NB4 (cell line): ENCODE measurements at places on chromosomes 2 and 18.

DNA sequence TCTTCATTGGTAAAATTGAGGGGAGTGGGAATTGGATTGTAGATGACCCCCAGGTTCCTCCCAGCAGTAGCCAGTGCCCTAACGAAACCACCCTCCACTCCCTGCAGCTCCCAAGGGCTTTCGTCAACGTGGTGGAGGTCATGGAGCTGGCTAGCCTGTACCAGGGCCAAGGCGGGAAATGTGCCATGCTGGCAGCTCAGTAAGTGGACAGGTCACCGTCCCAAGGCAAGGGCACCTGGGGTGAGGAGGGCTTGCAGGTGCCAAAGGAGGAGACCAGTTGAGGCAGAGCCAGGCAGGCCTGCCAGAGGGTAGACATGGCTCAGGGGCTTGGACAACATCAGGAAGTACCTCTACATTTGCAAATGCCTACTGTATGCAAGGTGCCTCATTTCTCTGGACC, 122.6 kb upstream of the PPP1CB start:
- no peak for DNase-seq

- no peak for DNase-seq
Measured at GRCh38 chr2:7017671-7018281, 100.6 kb downstream of the RNF144A start.

- DNase-seq: no peak
Measured at GRCh38 chr2:229412686-229413085, 141.6 kb upstream of the PID1 start.

DNA sequence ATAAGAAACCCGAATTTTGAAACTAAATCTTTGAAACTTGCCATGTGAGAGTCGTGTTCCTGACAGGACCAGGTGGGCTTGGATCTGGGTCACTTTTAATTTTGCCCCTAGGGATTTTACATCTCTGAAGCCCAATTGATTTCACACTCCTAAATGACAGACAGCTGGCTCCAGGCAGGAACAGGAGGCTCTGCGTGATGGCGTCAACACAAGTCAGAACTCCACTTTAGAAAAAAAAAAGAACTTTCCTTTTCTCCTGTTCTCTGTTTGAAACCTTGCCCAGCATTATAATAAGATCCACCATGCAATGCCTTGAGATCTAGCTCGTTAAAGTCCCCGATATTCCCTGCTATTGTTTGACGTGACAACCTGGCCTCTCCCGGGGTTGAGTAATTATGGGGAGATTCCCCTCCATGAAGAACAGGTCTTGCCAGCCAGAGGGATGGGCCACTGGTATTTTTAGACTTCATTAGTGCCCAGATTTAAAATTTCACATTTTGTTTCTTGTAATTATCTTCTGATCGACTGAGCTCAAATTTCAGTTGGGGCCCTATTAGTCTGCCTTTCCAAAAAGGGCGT, 260.3 kb downstream of the KLHL29 start:
- DNase-seq: no peak

DNA sequence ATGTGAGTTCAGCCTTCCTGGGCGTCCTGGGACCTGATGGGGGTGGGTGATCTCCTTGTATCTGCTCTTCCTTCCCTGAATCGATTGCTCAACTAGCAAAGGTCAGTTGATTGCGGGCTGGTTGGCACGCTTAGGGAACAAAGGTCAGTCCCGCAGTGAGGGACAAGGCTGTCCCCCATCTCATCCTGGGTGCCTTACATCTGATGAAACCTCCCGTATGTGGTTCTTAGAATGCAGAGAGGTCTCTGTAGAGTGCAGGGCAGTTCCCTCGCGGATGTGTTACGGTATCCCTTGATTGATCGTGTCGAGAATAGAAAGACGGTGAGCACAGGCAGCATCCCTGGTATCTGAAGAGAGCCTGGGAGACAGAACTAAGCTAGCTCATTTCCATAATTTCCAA, 56.4 kb upstream of the RBM44 start:
- no peak for DNase-seq

- DNase-seq: no peak
Measured at GRCh38 chr2:60671966-60672365, 84.1 kb upstream of the PAPOLG start.

- no peak for DNase-seq
Measured at GRCh38 chr2:36376319-36376765, 20.8 kb downstream of the CRIM1 start.

- DNase-seq: no peak
Measured at GRCh38 chr2:229470781-229471180, 199.7 kb upstream of the PID1 start.

DNA sequence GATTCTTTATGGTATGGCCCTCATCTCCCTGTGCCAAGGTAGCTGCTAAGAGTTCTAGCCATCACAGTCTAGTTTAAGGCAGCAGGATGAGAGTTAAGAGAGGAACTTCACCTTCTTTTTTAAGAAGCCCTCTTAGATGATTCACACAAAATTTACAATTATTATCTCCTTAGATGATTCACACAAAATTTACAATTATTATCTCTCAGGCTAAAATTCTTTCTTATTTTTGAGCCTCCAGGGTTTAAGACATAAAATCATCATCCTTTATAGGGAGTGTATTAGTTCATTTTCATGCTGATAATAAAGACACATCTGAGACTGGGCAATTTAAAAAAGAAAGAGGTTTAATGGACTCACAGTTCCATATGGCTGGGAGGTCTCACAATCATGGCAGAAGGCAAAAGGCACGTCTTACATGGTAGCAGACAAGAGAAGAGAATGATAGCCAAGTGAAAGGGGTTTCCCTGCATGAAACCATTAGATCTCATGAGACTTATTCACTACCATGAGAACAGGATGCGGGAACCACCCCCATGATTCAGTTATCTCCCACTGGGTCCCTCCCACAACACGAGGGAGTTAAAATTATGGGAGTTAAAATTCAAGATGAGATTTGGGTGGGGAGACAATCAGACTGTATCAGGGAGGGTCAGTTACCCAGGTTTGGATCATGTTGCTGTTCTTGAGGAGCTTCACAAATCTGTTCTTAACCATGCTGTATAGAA, 133.0 kb upstream of the MYO3B start:
- no peak for DNase-seq

GRCh38 chr18:79584491-79585394, 94.9 kb upstream of the CTDP1 start:
- no peak for DNase-seq

GRCh38 chr18:59229701-59230443, 9.9 kb downstream of the GRP start:
- DNase-seq: no peak

DNA sequence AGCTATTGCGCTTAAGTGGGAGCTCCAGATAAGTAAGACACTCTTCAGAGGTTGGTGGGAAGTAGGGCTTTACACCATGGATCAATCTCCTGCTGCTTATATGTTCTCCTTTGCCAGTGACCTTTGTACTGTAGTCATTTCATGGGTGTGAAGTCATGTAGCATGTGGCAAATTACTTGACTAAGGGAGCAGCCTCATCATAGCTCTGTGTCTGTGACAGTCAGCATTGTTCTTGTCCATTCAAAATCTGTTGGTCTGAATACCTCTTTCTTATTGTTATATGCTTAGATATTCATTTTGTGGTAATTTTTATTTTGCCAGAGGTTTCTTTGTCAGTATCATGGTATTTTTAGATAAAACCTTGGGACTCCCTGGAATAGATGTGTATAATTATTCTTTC, 18.2 kb downstream of the SLC4A1AP start:
- DNase-seq: no peak

- no peak for DNase-seq
Measured at GRCh38 chr18:34528177-34528576, 181.9 kb upstream of the DTNA start.

GRCh38 chr2:48268671-48269070, 261.3 kb upstream of the STON1 start:
- DNase-seq: no peak

GRCh38 chr18:12296087-12296403, 12.0 kb upstream of the TUBB6 start:
- peak; percentile 62 for DNase-seq

DNA sequence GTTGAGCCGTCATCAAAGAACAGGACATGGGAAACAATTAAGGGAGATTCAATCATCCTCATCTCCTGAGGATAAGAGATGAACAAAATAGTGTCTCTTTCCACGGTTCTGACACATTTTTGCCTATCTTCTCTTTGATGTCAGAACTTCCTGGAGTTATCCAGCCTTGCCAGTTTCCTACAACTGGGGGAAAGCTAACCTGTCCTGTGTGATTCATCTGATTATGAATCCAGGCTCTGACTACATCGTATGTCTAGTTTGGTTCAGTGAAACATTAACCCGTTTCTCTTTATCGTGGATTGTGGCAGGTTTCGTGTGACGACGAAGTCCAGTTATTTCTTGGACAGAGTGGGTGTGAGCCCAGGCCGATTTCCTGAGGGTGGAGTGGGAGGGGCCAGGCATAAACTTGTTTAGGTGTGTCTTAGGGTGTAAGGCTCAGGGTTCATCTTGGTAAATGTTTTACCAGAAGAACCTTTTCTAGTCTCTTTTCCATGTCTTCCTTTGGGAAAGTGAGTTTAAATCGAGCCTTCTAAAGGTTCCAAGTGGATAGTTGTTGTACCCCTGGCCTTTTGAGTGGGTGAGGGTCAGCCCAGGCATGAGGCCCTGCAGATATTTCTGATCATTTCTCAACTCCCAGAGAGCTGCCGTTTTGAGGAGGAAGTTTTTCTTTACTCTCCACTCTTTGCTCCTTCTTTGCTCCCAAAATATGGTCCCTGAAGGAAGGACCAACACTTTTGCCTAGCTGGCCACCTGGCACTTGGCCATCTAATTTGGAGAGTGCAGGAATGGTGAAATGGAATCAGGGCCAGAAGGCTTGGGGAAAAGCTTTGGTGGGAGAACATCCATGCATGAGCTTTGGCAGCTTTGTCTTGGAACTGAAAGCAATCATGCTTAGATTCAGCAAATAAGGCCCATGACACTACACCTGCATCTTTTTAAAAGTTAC, 50.4 kb upstream of the FZD5 start:
- no peak for DNase-seq

DNA sequence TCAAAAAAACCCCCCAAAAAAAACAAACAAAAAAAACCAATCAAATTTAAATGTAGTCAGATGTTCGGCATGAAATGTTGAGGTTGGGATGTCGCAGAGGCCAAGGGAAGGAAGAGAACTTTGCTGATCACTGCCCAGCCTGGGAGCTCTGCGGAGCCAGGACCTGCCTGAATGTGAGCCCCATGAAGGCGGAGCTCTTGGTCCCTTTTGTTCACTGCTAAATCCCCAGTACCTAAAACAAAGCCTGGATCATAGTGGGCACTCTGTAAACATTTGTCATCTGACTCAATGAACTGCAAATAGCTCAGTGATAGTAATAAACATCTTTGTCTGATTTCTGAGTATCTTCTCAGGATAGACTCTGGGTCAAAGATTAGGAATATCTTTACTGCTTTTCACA, 64.0 kb downstream of the NGEF start:
- no peak for DNase-seq

GRCh38 chr2:45282646-45283045, 273.4 kb upstream of the SIX2 start:
- DNase-seq: no peak

GRCh38 chr18:65632236-65632635, 118.6 kb upstream of the CDH7 start:
- DNase-seq: no peak

DNA sequence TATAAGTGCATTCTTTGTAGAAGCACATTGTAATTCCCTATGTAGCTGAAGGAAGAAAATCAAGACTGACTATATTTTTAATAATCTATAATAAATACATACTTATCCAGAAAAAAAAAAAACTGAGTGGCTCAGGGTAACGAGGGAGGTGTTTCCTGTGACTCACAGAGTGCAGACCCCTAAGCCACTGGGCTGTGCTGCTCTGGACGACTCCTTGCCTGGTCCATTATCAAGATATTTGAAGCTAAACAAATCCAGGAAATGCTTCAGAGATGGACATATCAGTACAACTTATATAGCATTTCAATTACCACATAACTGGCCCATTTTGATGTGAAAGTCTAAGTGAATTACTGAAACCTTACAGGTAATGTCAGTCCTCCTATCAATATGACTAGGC, 80.6 kb downstream of the PIGN start:
- DNase-seq: no peak

DNA sequence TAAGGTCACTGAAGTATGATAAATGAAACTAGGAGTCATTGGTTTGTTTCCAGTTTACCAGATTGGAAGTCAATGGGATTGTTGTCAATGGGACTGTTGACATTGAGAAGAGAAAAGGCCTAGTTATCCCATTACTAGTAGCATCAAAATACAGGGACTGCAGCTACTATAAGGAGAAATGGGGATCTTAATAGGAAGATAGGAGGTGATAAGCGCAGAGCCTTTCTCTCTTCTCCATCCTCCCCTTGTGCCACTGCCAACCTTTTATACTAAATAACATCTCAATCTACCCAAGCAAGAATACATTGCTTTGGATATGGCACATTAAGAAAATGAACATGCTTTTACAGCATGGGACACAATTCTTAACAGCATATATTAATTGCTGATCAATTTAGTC, 10.5 kb upstream of the BBS5 start:
- no peak for DNase-seq

DNA sequence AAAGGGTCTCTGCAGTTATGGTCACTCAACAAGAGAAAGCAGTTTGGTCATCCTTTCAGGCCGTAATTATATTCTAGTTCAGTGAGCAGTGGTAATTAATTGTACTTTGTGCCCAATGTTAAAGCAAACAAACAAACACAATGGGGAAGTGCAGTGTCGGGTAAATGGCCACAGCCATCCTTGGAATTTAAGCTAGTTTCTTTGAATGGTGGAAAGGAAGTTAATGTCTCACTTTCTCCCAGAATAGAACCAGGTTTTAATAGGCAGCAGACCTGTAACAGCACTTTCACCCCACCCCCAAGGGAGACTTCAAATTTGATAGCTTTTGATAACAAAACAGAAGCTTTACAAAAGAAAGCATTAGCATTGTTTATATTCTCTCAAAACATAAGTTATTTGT, 20.0 kb upstream of the ITGAV start:
- DNase-seq: no peak

- DNase-seq: no peak
Measured at GRCh38 chr2:104844807-104845551, 8.9 kb upstream of the POU3F3 start.

DNA sequence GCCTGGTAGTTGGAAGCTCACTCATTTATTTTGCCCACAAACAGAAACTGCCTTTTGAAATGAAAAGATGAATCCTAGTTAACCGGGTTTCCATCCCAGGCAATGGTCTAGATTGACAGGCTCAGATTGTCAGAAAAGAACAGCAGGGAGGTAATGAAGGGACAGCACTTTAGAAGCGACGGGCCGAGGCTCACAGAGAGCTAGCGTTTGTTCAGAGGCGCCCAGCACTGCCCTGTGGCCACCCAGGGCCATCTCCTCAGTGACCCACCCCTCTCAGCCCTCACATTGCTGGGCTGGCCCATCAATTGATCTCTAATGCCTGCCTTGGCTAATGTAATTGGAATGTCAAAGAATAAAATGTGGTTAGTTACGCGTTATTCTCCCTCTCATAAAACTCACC, 304.8 kb downstream of the CDCA7 start:
- no peak for DNase-seq

- no peak for DNase-seq
Measured at GRCh38 chr2:163551616-163552373, 184.0 kb downstream of the FIGN start.
